Glutamatergic neuron (in vitro differentiated cells): ENCODE measurements at places on chromosomes 3 and 15. TPM values are rescaled to one million over a fixed set of nuclear protein-coding genes. Genes with fewer than 3 reads are reported as not detected.

NCEH1 gene
- 1.5 TPM for total RNA-seq

TM6SF1 gene
- total RNA-seq, result not detected

GOLGA6L26 gene
- not detected for total RNA-seq

SLC22A13 gene
- 1.5 TPM for total RNA-seq

RBP2 gene
- not detected for total RNA-seq

GRAMD1C gene
- 2.1 TPM for total RNA-seq

CAMKV gene
- 518 TPM for total RNA-seq

SNURF gene
- 41.9 TPM for total RNA-seq

DPPA4 gene
- 89.5 TPM for total RNA-seq

CNTN6 gene
- total RNA-seq, result 23.2 TPM

SCN5A gene
- total RNA-seq, result 4.8 TPM

GATM gene
- total RNA-seq, result 51.2 TPM

RBM15B gene
- total RNA-seq, result 52.5 TPM

ADGRG7 gene
- not detected for total RNA-seq

GPR160 gene
- not detected for total RNA-seq

TMEM108 gene
- total RNA-seq, result 9.0 TPM

SLC28A1 gene
- 0.25 TPM for total RNA-seq

ACP3 gene
- total RNA-seq, result not detected

NANOGP8 gene
- 0.86 TPM for total RNA-seq

CPNE4 gene
- total RNA-seq, result 2.7 TPM

SCAANT1 gene
- not detected for total RNA-seq

NR2E3 gene
- 0.69 TPM for total RNA-seq

VILL gene
- 3.2 TPM for total RNA-seq

THAP10 gene
- total RNA-seq, result 3.3 TPM

CASR gene
- not detected for total RNA-seq

CHST2 gene
- 51.7 TPM for total RNA-seq

SMCO1 gene
- not detected for total RNA-seq

MRAS gene
- 41.5 TPM for total RNA-seq

TEX55 gene
- not detected for total RNA-seq

ZNF80 gene
- total RNA-seq, result not detected

FSTL1 gene
- total RNA-seq, result 206 TPM

CCDC174 gene
- 22.1 TPM for total RNA-seq

ZNF660 gene
- 35.4 TPM for total RNA-seq

TMEM212 gene
- not detected for total RNA-seq

FOXL2NB gene
- 0.15 TPM for total RNA-seq

PLIN1 gene
- total RNA-seq, result not detected

RLBP1 gene
- total RNA-seq, result not detected

MINAR1 gene
- total RNA-seq, result 8.5 TPM

GOLGA8B gene
- total RNA-seq, result 161 TPM

CCR1 gene
- not detected for total RNA-seq

LEKR1 gene
- 0.56 TPM for total RNA-seq

A4GNT gene
- total RNA-seq, result not detected

CHCHD6 gene
- 17.2 TPM for total RNA-seq

SCAMP2 gene
- 35.6 TPM for total RNA-seq

BOC gene
- total RNA-seq, result 32.9 TPM

MESP2 gene
- total RNA-seq, result not detected

GCNT3 gene
- total RNA-seq, result not detected

OIP5 gene
- 1.5 TPM for total RNA-seq

LTK gene
- 3.2 TPM for total RNA-seq

TICRR gene
- 2.7 TPM for total RNA-seq

PAQR9 gene
- total RNA-seq, result 2.5 TPM
